Effector memory CD8-positive, alpha-beta T cell (primary cell): ENCODE measurements at places on chromosomes 2 and 18.

DNA sequence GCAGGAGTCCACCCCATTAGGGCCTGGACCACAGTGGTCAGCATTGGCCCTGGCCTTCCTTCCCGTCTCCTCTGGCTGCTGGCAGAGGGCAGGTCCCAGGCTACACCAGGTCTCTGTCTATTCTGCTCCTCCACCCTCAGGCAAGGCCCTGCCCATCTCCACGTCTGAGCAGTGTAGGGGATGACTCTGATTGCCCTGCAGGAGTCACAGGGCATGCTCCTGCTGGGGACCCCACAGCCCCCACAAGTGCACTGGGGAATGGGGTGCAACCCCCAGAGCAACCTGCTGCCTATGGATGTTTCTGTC lies 40.0 kb downstream of the STK25 start:
- DNase-seq = no peak

DNA sequence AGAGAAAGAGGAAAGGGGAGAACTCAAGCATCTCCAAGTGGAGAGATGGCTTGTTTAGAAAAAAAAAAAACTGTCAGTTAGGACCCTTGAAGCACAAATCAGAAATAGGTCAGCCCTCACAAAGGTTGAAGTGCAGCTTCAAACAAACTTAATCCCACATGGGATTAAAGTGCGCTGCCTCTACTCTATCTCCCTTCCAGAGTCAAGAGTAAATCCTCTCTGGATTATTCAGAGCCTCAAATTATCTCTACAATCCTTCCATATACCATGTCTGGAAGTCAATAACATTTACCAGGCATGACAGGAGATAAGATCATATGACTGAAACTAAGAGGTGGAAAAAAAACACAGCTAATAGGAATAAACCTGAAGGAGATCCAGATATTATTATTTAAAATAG lies 69.8 kb downstream of the SMAD7 start:
- DNase-seq = no peak

- no peak for DNase-seq
These were observed 207.2 kb upstream of the TCF4 start for GRCh38 chr18:55795101-55795669.

- DNase-seq = no peak
These were observed 97.0 kb downstream of the TFCP2L1 start for GRCh38 chr2:121187982-121188411.

DNA sequence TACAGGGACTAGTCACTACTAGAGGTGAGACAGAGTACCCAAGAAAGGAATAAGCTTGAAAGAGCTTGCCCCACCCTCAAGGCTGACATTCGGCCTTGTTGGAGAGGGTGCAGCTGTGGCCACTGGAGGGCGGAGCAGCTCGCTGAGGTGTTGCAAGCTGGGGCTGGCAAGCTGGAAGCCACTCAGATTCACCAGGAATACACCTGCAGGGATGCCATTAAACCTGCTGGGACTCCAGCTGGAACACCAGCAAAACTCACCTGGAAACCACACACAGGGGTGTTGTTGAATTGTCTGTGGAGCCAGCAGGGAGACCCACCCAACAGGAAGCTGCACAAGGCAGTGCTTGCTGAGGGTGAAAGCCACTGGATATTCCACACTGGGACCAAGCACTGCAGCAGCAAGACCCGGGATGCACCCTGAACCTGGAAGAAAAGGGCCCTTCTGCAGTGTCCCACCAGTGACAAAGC lies 26.1 kb downstream of the KCTD18 start:
- DNase-seq = no peak

GRCh38 chr2:168200930-168201583 lies 46.3 kb downstream of the STK39 start:
- no peak for DNase-seq

- no peak for DNase-seq
These were observed 50.6 kb downstream of the GALNT3 start for GRCh38 chr2:165743442-165743841.

DNA sequence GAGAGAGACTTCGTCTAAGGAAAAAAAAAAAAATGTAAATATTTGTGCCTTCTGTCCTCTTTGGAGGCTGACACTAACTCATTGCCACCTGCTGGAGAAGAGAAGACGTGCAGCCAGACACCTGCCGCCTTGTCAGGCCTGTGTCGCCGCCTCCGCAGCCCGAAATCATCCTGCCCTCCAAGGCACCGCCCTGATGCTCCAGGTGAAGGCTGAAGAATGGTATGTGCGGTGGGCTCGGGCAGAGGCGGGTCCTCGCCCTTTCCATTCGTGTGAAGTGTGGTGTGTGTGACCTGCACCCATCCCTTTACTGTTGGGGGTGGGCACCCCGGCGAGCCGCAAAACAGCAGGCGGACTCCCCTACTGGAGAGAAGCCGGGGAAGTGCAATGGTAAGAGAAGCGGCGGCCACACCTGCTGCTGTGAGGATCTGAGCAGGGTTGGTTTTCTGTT lies 60.4 kb downstream of the FAM161A start:
- peak; percentile 60 for DNase-seq

DNA sequence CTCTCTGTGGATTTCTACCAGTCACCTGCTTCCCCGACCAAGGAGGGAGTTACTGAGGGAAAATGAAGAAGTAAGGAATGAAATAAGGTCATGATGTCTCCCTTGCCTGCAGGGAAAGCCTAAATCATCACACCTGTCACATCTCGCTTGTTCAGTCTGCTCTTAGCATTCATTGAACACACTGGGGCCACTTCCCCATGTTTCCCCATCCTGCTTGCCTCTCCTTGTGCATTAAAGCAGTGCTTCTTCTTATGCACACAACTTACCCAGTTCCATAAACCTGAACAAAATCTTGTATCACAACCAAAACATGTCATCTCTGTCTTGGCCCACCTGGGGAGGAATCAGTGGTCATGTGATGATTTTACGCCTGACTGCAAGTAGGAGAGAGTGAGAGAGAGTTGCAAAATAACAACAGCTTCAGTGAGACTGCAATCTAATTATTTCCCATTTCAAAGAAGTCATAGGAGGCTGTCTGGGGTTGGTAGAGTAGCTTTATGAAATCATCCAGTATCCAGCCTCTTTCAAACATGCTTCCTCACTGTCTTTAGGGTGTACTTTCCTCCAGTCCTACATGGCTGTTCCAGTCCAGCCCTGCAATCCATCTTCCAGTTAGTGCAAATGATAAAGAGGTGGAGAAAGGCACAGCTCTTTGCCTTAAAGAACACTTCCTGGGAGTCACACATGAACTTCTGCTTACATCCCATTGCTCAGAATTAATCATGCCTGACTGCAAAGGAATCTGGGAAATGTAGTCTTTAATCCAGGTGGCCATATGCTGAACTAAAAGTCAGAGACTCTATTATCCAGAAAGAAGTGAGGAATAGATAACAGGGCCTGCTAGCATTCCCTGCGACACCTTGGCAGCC lies 220.1 kb downstream of the HAUS1 start:
- DNase-seq = no peak

DNA sequence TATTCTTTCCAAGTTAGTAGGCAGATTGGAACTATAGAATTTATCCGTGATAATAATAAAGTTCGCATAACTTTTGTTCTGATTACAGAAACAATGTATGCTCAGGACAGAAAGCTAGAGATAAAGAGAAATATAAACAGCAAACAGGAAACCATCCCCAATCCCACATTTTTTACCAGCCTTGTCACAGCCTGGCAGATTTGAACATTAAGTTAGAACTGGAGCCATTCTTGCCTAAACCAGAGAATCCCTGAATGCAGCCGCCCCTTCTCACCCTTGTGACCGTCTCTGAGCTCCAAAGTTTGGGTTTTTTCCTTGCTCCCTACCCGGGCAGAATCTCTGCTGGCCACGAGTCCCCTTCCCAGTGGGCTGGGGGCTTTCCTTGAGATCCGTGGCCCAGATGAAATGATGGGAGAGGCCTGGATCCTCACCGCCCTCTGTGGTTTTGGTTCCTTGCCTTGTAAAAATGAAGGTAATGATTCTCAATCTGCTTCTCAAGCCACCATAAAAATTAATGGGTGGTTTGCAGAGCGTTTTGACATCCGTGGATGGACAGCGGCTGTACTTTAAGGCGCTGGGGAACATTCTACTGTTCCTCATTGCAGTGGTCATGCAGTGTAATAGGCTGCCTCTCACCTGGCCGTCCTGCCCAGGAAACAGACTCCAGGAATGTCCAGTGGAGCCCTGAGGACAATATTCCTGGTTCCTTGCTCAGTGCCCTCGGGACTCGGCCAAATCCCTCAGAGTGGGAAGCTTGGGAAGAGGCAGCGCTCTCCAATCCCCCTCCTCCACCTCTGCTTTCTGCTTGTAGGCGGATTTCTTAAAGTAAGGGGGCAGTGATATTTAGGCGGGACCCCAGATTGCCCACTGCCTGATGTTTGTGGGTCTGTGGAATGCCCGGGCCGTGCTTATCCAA lies 1.6 kb downstream of the SH3BP4 start:
- no peak for DNase-seq

DNA sequence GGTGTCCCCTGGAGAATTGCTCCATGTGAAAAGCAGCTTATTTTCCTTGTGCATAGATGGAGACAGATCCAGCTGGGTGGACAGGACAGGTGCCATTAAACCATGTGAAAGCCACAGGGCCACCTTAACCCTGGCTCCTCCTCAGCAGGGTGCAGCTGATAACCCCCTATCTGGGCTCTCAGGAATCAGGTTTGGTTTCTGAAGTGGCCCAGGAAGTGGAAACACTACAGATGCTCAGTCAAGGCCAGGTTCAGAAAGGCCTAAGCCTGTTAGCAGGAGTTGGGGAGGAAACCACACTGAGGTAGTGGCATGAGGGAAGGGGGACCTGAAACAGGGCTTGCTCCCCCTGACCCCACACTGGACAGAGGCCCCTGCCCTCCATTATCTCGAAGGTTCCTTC lies 217.0 kb downstream of the SPP2 start:
- no peak for DNase-seq

DNA sequence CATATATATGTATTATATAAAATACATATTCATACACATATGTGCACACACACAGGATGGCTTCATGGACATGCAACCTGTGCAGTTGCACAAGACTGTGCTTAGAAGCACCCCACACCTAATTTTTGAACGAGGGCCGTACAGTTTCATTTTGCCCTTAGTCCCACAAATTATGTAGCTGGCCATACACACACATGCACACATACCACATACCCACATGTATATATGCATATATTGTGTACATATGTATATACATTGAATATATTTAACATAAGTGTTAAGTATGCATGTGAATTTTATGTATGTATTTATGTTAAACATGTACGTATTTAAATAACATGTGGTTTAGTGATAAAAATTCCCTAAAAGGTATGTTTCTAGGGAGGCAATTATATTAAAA lies 18.3 kb downstream of the GPATCH11 start:
- no peak for DNase-seq

GRCh38 chr2:62293490-62294271 lies 97.8 kb downstream of the B3GNT2 start:
- no peak for DNase-seq

DNA sequence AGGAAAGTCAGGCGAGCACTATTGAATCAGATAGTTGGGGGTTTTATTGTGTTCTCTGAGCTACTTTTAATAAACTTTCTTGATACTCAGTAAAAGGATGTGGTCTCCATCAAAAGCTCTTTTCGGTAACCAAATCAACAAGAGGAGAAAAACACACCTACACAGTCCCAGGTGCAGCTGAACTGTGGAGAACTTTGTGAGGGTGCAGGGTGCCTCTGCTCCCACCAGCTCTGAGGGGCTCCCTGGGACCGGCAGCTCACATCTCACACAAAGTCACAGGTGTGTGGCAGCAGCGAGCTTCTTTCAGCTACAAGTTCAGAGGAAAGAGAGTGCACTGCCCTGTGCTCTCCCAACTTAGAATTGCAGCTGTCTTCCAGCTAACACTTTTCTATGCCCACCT lies 650.4 kb downstream of the RNF144A start:
- DNase-seq = peak; percentile 7

- DNase-seq = no peak
These were observed 296 bp downstream of the TTC21B start for GRCh38 chr2:165953306-165953654.

DNA sequence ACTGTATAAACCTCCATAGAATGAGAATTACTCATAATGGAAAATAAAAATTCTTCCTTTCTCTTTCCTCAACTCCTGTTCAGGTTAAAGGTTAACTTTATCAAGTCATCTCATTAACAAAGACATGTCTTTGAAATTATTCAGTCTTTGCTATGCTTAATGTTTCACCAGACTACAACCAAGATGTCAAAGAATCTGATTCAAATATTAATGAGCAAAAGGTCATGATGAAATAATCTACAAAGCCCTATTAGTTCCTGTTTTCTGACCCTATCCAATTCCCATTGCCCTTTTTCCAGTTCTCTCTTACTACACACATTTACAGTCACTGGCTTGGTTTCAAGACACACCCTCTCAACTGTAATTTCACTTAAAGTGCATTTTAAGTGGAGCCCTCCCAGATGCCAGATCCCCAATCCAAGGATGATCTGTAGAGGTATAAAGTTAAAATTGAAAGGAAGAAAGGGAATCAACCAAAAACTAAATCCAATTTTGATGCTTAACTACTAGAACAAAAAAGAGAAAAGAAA lies 246.9 kb upstream of the CYP26B1 start:
- no peak for DNase-seq
